Substantia nigra (tissue), 51 donors: ENCODE measurements at places on chromosomes 2 and 18.

GRCh38 chr18:38576916-38577315 lies 1011.3 kb upstream of the CELF4 start:
- no peak for DNase-seq

DNA sequence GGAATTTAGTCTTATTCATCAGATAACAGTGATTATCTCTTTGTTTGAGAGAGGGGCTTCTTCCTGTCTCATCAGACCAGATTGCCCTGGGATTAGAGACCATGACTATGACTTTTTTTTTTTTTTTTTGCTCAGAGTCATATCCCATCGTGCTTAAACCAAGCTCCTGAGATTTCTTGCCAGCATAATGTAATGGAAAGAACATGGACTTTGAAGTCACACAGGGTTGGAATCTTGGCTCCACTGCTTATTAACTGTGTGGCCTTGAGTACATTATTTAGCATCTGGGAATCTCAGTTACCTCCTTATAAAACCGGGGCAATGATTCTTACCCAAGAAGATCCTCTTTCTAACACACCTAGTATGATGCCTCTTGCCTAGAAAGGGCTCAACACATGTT lies 268.3 kb downstream of the DYSF start:
- DNase-seq = no peak

GRCh38 chr2:71884303-71885042 lies 263.2 kb downstream of the CYP26B1 start:
- DNase-seq = no peak

GRCh38 chr2:202015471-202015870 lies 18.2 kb upstream of the FZD7 start:
- no peak for DNase-seq

- no peak for DNase-seq
Observed at GRCh38 chr18:51569153-51569552, 371.7 kb upstream of the MEX3C start.

- no peak for DNase-seq
Observed at GRCh38 chr2:8343031-8343430, 338.8 kb upstream of the ID2 start.

GRCh38 chr18:55501579-55501978 lies 86.4 kb downstream of the TCF4 start:
- DNase-seq = no peak

DNA sequence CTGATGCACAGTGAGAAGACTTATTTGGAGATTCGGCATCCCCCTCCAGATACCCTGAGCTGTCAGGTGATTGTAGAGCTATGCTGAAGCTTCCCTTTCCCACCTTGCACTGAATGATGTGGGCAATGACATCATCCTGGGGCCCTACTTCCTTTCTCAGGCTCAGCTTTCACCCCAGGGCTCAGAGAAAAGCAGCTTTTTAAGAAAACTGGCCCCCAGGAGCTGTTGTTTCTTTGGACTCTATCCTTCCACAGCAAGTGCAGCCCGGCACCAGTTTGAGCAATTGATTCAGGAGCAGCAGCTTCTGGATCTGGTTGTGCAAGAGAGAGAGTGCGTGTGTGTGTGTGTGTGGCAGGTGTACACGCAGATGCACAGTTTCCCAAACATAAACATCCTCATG lies 251.3 kb downstream of the ANAPC1 start:
- no peak for DNase-seq

GRCh38 chr2:233446606-233447305 lies 92.5 kb downstream of the DGKD start:
- no peak for DNase-seq

DNA sequence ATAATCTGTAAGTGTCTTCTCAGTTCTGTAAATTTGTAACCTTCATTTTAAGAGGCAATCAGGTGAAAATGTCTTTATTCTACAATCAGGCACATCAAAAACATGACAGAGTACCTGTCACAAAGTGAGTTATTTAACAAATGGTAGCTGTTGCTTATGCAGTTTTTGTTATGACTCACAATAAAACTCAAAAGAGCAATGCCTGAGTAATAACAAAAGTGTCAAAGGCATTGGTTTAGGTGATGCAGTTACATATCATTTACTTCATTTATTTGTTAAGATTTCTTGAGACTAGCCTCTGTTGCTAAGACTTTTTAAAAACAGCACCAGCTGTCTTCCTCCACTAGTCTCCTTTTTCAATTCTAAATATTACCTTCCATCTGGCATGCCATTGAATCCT lies 177.8 kb downstream of the KIAA1328 start:
- no peak for DNase-seq

GRCh38 chr18:11066038-11066437 lies 83.3 kb downstream of the PIEZO2 start:
- DNase-seq = no peak

- no peak for DNase-seq
Observed at GRCh38 chr2:28293416-28293815, 99.2 kb upstream of the FOSL2 start.

- DNase-seq = no peak
Observed at GRCh38 chr2:177740700-177741099, 331.9 kb downstream of the PDE11A start.

DNA sequence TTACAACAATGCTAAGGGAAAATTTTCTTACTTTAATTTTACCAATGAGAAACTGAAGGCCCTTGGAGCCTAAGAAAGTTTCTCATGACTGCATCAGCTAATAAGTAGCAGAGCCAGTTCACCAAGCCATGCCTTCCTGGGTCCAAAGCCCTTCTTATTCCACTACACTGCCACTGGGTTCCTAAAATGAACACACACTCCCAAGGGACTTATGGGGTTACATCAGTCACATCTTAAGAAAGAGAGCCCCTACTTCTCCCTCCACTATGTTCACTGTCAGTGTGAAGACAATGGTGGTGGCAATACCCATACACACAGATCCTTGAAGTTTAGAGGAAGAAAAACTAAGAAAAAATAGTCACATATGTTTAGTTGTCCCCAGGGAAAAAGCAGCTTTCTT lies 20.6 kb downstream of the MBD2 start:
- no peak for DNase-seq
